ENCODE measurements at places on chromosomes 11 and 22.
A peak's percentile ranks its signal among the peaks of the same experiment; 100 is the strongest.

DNA sequence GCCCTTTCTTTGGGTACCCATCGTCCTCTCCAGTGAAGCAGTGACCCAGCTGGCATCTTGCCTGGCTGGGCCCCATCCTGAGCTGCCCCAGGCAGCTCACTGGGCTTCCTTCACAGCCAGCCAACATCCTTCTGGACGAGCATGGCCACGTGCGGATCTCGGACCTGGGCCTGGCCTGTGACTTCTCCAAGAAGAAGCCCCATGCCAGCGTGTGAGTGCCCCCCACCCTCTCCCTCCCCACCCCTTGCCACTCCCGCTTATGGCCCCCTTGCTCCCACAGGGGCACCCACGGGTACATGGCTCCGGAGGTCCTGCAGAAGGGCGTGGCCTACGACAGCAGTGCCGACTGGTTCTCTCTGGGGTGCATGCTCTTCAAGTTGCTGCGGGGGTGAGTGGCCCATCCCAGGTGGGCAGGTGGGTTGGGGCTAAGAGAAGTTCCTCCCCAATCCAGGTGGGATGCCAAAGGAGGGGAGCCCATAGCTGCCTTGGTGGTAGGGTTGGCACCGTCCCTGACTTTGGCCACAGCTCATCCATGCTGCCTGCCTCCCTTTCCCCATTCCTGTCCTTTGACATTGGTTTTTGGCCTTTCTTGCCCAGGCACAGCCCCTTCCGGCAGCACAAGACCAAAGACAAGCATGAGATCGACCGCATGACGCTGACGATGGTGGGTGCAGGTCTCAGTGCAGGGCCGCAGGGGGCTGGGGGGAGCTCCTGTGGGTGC, 6.8 kb upstream of the ANKRD13D start:
- DNase-seq = no peak

GRCh38 chr11:27004103-27004502, 10.2 kb downstream of the FIBIN start:
- no peak for DNase-seq

DNA sequence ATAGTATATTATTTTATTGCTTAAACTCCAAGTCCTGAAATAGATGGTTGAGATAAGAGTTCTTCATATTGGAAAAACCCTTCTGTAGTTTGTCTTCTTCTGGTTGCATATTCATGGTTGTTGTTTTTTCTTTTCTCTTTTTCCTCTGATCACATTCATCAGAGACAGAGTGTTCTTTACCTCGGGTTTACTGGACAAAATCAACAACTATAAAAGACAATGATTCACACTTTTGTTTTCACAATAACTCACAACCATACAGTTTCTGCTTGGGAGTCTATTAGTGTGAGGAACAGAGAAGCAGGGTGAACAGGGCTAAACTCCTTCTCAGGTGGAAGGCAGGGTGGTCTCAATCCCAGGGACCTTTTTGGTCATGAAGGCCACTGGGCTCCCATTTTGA, 2.6 kb upstream of the SLC22A25 start:
- no peak for DNase-seq

- no peak for DNase-seq
Measured at GRCh38 chr22:23029521-23030228, 40.6 kb upstream of the GNAZ start.

DNA sequence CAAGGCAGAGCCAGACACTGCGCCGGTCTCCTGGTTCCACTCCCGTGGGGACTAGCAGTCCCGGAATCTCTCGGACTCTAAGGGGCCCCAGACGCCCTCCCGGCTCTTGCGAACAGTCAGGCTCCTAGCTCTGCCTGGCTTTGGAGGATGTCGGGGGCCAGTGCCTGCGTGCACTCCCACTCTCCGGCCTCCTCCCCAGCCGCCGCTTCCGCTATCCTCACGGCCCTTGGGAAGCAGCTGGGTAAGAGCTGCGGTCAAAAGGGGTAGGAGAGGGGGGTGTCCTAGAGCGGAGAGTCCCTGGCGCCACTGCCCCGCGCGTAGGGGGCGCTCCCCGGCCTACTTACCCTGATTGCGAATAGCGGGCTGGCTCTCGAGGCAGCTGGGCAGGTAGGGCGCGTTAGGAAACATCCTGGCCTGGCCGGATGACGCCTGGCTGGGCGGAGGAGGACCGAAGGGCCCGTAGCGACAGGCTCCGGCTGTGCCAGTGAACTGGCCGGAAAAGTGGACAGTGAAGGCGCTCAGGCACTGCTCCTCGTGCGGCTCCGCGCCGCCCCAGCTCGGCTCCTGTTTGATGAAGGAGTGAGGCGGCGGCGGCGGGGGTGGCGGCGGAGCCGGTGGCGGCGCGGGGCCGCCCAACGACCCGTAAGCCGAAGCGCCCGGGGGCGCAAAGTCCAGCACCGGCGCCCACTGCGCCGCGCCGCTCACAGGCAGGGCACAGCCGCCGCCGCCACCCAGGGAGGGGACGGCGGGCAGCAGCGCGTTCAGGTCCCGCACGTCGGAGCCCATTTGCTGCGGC, 785 bp downstream of the WT1 start:
- DNase-seq = no peak

GRCh38 chr22:24043958-24044357, 32.9 kb downstream of the CABIN1 start:
- no peak for DNase-seq

DNA sequence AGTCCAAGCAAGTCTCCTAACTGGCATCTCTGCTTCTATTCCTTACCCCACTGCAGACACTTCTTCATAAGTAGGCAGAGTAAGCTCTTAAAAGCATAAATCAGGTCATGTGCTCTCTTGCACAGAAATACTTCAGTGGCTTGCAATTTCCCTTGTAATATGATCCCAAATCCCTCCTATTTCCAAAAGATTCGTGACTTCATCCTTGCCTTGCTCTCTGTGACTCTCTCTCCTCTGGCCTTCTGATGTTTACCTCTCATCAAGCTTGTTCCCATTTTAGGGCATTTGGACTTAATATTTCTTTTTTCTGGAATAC, 37.4 kb upstream of the NCR3LG1 start:
- no peak for DNase-seq

GRCh38 chr22:29503811-29504372, 23.9 kb downstream of the NEFH start:
- DNase-seq = no peak

- DNase-seq = no peak
Measured at GRCh38 chr11:130300567-130300966, 14.2 kb downstream of the ZBTB44 start.

DNA sequence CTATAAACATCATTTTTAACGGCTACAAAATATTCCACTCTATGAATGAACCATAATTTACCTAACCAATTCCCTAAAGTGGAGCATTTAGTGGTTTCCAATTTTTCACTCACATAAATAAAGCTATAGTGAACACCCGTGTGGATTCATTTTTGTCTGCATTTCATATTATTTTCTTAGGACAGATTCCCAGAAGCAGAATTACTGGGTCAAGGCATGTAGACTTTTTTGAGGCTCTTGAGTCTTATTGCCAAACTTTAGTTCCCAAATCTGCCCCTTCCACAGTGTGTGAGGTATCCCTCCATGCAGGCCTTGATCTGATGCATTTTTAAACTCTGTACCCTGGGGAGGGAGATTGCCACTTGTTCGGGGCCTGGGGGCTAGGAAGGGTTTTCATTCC, 198.2 kb downstream of the TENM4 start:
- no peak for DNase-seq

- no peak for DNase-seq
Measured at GRCh38 chr11:117328375-117329010, 839 bp downstream of the CEP164 start.

DNA sequence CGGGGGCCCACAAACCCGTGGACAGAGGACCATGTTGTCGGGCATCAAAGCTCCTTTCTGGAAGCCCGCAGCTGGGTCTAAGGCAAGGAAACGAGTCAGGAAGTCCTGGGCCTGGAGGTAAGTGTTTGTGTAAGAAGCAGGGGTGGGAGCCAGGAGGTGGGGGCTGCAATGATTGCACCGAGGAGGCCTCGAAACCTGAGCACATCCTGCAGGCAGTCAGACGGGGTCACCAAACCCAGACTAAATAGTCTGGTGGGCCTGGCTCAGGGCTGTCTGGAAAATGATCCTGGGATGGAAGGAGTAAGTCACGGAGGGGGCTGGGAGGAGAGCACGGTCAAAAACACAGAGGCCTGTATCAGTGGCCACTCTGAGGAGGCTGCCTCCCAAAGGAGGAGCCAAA, 539.2 kb downstream of the MN1 start:
- no peak for DNase-seq

GRCh38 chr11:63443714-63444113, 47.3 kb downstream of the PLAAT5 start:
- DNase-seq = no peak

GRCh38 chr22:33526434-33527107, 393.7 kb downstream of the LARGE1 start:
- no peak for DNase-seq

GRCh38 chr11:30653606-30654005, 67.5 kb upstream of the MPPED2 start:
- DNase-seq = no peak

GRCh38 chr11:127052404-127052803, 51.8 kb upstream of the KIRREL3 start:
- no peak for DNase-seq

DNA sequence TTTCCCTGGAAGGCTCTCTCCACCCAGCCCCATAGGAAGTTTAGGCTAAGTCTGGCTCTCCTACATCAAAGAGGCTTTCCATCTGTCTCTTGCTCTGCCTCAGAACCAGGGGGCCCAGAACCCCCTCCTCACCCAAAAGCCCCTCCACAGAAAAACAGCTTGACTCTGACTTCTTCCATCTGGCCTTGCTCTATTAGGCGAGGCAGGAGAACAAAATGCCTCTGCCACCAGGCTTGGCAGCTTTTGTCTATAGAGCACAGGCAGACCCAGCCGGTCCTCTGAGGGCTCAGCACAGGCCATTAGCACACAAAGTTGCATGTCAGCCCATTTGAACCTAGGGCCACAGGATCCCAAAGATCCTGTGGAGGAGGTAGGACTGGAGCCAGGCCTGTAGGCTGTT, 75.7 kb upstream of the SUSD2 start:
- DNase-seq = no peak

- DNase-seq = no peak
Measured at GRCh38 chr11:107473792-107474191, 16.2 kb upstream of the CWF19L2 start.

- DNase-seq = no peak
Measured at GRCh38 chr11:102280245-102280833, 36.9 kb upstream of the BIRC3 start.

GRCh38 chr11:35151241-35151640, 12.3 kb downstream of the CD44 start:
- peak; percentile 15 for DNase-seq

- no peak for DNase-seq
Measured at GRCh38 chr11:95793116-95793515, 2.8 kb downstream of the CEP57 start.

DNA sequence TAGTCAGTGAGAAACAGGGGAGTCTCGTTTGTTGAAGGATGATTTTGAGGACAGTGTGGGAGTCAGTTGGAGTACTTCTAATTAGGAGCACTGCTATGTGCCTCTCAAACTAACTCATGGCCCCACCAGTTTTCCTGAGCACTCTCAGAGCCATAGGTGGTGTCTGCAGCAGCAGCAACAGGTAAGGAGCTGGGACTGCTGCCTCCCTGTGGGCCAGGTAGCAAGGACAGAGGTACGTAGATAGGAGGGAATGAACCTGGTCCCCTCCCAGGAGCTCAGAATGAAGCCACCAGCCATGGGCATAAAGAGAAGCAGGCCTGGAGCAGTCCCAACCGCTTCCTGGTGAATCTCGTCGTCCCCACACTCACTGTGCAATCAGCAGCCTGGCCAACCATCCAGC, 183.4 kb downstream of the BUD13 start:
- no peak for DNase-seq

- peak; percentile 4 for DNase-seq
Measured at GRCh38 chr11:113113801-113114704, 152.8 kb downstream of the NCAM1 start.

GRCh38 chr11:126102436-126102981, 39.8 kb upstream of the CDON start:
- no peak for DNase-seq

GRCh38 chr11:115188188-115188897, 315.9 kb downstream of the CADM1 start:
- DNase-seq = no peak

DNA sequence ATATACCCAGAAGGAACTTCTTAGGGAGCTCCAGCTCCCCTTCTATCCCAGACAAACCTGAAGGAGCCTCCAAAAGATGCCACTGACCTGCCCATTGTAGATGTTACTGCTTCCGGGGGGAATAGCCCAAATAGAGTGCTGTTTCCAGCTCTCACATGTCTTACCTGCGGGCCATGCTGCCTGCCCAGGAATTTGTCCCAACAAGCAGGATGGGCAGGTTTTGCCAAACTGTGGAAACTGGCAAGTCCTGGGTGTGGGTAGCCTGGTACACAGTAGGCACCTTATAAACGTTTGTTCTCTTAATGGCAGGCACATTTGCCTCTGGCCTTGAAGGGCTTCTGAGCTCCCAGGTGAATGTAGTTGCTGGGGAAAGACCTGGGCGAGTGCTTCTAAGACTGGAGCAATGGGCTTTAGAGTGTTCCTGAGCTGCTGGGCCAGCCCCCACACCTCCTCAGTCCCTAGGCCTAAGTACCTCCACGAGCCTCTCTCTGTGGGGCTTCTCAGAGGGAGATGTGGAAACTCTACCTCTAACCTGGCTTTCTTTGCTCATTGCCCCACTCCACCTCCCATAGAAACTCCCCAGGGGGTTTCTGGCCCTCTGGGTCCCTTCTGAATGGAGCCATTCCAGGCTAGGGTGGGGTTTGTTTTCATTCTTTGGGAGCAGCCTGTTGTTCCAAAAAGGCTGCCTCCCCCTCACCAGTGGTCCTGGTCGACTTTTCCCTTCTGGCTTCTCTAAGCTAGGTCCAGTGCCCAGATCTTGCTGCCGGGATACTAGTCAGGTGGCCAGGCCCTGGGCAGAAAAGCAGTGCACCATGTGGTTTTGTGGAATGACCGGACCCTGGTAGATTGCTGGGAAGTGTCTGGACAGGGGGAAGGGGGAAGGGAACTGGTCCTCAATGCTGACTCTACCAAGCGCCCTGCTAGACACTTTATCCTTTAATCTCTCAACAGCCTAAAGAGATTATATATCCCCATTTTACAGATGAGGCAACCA, 37.2 kb downstream of the LIMK2 start:
- no peak for DNase-seq

DNA sequence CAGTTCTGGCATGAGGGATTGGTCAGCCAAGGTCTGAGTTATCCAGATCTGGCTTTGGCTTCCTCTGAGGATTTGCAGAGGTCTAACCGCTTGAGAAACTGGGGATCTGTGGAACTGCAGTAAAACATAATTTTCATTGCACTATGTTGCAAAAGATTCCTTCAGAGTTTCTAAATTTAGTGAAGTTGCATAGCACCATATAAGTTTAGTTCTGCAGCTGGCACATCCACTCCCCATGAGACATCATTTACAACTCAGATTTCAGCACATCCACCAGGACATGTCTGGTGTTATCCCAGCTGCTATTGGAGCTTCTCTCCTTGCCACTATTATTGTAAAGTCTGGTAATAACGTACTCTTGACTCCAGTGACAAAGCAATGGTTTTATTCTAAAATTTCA, 181.5 kb downstream of the CWF19L2 start:
- DNase-seq = no peak

DNA sequence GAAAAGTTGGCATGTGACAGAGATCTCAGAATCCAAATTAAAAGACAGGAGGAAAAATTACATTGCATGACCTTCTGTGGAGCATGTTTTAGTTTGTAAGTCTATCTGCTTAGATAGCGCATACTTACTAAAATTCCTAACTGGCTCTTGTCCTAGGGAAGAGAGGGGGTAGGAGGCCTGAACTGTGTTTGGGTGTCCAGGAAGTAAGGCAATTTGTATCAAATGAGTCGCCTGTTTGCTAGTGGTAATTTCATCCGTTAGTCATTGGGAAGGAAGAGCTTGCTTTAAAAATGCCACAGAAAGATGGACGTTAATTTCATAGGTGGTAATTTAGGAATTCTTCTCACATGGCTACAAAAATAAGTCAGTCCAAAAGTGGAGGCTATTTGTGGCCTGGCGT, 18.5 kb downstream of the GRK3 start:
- DNase-seq = no peak

All from CD4-positive, alpha-beta T cell treated with Interleukin-21 for 1 hour (primary cell).